ENCODE measurements at places on chromosomes 6 and 20.

GRCh38 chr6:89348372-89348771, 4.2 kb downstream of the UBE2J1 start:
- ATAC-seq, result no peak

DNA sequence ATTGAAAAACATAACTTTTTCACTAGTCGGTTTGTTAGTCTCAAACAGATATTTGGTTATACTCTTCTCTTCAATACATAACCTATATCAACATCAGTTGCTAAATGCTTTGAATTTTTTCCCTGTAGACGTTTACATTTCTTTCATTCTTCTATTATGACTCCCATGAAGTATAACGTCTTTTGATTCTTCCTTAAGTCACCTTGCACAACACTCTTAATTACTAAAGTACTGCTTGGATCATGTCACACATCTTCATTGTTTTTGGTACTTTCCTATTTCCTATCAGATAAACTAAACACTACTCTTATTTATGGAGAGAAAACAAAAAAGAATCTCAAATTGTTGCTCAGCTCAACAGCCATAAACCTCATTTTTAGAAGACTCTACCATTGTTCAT, 23.0 kb upstream of the BMP5 start:
- no peak for ATAC-seq

DNA sequence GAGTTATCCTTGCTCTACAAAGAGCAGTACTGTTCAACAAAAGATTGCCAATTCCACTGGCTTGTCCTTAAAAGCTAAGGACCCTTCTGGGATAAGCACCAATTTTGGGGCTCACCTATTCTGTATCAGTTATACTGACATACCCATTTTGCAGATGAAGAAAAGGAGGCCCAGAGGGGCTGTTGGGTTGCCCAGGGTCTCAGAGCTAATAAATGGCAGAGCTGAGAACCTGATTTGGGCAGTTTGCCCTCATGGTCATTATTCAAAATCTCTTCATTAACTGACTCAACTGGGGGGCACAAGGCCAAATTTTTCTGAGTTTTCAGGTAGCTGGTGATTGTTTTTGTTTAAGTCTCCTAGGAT, 31.3 kb downstream of the NSFL1C start:
- no peak for ATAC-seq

DNA sequence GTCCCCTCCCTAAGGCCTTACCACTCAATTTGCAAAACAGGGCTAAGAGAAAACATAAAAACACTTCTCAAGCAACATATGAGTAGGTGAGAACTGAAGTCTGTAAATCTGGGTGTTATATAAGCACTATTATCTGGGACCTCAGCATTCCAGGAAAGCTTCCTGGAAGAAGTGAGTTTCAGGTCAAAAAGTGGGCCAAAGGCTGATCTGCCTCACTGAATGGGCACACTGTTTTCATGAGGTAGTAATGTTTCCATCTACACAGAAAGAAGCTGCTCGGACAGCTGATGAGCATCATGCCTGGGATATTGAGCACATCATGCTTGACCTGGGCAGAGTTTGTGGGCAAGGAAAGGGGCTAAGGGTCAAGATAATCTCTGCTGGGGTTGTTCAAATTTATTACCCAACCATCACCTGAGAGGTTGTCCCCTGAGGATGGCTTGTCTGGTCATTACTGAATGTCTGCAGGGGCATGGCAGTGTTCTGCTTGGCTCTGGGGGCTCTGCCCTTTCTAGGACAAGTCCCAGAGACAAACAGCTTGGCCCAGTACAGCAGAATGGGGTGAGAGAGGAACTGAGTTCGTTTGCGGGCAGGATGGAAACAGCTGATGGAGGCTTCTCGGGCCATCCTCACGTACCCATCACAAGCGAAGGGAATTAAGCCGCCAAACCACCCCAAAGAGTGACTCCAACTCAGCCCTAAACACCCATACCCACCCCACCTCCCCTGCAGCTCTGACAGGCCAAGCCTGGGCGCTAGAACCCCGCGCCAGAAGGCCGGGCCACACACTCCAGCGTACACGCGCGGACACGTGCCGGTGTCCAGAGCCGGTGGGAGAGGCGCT, 1.2 kb upstream of the SYNJ2 start:
- ATAC-seq, result no peak

DNA sequence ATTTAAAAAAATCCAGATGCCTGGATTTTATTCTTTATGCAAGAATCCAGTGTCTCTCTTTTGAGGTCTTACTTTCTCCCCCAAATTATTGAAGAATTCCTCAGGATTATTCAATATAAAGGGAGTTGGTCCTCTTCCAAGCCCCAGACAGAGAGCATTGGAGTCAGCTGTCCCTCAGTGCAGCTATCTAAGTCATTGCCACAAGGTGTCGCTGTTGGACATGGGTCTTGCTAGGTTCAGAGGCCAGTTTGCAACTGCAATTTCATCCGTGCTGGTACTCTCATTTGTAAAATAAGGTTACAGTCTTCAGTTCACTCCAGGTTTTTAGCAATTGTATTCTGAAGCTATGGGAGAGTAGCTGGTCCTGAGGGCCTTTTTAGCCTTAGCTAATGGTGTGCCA, 27.8 kb downstream of the CCN2 start:
- no peak for ATAC-seq

- ATAC-seq, result no peak
These were observed 1.9 kb downstream of the PPP1R18 start for GRCh38 chr6:30684386-30685156.

DNA sequence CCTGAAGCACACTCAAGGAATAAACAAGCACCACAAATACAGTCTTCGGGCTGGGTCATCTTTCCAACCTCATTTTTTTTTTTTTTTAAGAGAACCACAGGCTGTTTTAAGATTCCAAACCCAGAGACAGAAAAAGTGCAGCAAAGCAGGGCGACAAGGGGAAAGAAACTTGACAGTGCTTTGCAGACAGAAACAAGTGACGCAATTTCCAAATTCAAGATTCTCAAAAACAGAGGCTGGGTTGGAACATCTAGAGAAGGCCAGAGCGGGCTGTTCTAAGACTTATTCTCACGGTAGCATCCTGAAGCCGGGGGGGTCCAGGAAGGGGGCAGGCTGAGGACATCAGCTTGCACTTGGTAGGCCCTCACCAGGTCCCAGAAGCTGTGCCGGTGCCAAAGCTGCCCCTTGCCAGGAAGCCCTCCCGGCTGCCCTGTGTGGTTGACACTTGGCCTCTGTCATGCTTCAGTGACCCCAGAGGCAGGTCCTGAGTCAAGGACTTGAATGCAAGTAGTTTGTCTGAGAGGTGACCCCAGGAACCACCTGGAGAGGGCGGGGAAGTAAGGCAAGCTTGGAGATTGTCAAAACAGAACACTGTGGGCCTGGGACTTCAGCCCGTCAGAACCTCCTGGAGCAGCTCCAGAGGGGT, 50.5 kb downstream of the BMP7 start:
- ATAC-seq, result no peak

DNA sequence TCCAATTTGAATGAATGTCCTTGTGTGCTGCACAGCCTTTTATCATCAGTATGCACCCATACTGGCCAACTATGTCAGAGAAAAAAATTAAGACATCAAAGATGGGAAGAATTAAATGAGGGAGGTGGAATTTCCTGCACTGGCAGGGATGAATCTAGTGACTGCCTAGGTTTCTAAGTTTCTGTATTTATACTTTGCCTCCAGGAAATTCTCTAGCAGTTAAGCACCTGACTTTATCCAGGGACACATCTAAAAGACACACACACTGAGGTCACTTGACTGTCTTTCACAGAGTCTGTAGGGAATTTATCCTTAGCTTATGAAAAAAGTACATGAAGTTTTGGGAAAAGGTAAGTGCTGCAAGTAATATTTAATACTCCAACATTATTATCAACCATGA, 636.5 kb upstream of the PTCHD4 start:
- no peak for ATAC-seq

DNA sequence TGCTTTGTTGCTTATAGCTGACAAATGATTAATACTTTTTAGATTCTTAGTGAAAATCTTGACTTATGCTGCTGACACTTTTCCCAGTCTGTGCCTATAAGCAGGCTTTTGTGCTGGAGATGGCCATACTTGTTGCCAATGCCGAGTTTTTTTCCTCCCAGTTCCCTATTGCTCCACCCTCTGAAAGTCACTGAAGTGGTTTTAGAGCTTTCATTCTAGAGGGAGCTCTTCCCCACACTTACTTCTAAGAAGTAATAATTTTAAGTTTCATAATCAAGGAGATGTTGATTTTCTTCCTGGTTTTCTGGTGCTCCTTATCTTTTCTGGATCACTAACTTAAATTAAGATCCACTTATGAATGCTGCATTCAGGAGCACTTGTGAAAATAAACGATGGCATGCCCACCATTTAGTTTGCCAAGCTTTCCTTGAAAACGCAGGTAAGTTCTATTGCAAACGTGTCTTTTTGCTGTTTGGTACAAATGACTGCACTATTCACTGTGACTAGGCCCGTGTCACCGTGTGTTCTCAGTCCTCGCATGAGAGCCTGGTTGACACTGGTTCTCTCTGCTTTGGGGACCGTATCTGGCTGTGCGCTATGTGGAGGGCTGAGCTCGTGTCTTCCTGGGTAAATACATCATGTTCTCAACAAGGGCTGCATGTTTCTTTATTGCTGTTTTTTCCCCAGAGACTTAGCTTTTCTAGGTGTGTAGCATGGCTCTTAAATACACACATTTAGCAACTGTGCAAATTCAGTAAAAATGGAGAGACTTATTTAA, 50.2 kb downstream of the GFRA4 start:
- ATAC-seq, result no peak

DNA sequence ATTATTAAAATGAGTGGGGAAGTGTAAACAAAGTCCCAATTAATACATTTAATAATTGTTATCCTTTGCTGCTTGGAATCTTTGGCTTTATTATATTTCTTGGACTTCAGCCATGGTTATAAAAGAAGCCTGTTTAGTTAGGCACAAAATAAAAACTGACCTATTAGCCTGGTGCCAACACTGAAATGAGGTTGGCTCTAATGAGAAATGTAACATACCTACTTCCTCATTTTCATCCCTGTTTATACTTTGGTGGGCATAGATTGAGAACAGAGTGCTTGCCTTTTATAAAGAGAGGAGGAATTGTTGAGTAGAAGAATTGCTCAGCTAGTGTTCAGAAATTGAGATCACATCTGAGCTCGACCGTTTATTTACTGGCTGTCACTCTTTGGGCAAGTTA, 471.3 kb downstream of the UTRN start:
- ATAC-seq, result no peak

- no peak for ATAC-seq
These were observed 20.2 kb downstream of the GMEB2 start for GRCh38 chr20:63606686-63607085.

DNA sequence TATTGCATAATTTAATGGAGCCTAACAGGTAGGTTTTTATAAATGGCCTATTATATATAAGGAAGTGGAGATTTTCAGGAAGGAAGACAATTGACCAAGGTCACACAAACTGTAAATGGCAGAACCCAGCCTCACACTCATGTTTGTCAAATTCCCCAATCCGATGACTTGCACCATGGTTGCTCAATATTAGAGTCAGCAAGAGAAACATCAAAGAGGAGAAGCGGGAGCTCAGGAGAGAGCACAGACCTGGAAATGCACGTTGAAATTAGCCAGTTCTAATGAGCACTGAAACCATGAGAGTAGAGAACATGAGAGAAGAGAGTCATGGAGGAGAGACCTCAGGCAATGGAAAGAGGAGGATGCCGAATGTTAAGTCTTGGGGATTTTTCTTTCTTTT, 13.5 kb upstream of the MLIP start:
- ATAC-seq, result no peak

- no peak for ATAC-seq
These were observed 85.5 kb upstream of the HTR1B start for GRCh38 chr6:77548662-77549366.

GRCh38 chr6:96460052-96460700, 61.4 kb upstream of the UFL1 start:
- ATAC-seq, result no peak

DNA sequence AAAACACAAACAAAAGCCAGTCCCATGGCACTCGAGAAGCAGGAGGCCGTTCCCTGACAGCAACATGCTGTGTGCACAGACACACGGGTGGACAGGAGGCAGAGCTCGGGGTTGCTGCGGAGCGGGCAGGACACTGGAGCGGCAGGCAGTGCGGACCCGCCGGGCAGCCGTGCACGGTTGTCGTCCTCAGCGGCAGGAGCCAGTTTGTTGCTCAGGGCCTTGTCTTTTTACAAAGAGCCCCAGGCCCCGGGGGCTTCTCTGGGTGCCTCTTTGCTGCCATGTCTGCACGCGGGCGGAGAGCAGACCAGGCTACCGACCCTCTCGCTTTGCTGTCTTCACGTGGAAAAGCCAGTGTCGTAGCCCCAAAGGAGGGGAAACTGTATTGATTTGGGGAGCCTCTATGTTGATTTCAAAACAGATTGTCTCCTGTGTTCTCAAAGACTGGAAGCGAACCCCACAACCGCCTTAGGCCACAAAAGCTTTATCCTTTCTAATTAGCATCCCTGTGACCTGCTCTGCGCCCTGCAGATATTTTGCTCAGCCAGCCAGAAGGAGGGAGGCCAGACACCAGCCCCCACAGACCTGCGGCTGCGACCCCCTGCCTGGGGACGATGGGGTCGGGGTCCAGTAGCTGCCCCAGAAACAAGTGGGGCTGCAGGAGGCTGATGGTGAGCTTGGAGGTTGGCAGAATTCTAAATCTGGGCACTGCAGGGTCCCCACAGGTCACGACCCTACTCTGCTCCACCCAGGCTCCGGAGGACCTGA, 50.2 kb downstream of the ERMARD start:
- ATAC-seq, result no peak

DNA sequence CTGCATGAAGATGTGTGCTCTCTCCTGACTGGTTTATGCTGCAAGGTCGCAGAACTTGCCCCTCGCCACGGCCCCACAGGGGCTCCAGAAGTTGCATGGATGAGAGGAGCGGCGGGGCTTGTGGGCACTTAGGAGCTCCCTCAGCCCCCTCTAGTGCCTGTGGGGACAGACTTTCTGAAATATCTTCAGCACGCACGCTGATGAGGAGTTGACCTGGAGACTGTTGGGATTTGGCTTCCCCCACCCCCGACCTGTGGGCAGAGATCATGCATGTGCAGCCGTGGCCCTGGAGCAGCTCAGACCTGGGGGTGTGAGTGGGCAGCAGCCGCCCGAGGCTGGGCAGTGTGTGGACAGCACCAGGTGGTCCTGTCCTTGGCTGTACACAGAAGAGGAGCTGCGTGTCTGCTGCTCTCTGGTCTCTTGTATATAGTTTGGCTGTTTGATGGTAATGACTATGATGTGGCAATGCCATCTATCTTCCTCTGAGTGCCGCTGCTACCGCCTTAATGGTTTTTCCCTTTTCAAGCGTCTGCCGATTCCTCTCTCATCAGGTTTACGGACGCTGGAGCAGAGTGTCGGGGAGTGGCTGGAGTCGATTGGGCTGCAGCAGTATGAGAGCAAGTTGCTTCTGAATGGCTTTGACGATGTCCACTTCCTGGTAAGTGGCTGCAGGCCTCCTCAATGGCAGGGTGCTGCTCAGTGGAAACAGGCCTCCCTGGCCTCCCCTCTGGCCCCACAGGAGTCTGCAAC, 81.4 kb downstream of the TCP11 start:
- ATAC-seq, result no peak

DNA sequence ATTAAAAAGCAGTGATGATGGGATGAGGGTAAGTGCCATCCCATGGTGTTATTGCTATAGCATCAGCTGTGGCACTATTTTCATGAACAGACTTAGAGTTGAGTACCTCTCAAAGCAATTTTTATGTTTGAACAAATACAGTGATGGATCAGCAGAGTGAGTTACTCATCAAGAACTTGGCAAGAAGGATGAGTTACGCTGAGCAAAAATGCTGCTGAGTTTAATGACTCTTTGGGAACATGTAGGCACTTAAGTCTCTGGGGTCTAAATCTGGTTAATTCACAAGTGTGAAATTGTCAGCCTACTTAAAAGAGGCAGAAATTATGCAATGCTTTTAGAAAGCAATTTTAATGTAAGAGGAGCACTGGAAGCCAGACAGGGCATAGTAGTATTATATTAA, 78.5 kb upstream of the AHI1 start:
- no peak for ATAC-seq

GRCh38 chr6:123636782-123637181, at the start of gene TRDN:
Gene TRDN (minus strand): TSS chr6:123636950. CDS start chr6:123636775, 175 bp downstream.
- no peak for ATAC-seq

Data from activated CD4-positive, CD25-positive, alpha-beta regulatory T cell treated with anti-CD3 and anti-CD28 coated beads, Interleukin-2, amount 50 U/mL, for 24 hours (primary cell).